Osteocyte (in vitro differentiated cells): ENCODE measurements at places on chromosomes 4 and X.

DNA sequence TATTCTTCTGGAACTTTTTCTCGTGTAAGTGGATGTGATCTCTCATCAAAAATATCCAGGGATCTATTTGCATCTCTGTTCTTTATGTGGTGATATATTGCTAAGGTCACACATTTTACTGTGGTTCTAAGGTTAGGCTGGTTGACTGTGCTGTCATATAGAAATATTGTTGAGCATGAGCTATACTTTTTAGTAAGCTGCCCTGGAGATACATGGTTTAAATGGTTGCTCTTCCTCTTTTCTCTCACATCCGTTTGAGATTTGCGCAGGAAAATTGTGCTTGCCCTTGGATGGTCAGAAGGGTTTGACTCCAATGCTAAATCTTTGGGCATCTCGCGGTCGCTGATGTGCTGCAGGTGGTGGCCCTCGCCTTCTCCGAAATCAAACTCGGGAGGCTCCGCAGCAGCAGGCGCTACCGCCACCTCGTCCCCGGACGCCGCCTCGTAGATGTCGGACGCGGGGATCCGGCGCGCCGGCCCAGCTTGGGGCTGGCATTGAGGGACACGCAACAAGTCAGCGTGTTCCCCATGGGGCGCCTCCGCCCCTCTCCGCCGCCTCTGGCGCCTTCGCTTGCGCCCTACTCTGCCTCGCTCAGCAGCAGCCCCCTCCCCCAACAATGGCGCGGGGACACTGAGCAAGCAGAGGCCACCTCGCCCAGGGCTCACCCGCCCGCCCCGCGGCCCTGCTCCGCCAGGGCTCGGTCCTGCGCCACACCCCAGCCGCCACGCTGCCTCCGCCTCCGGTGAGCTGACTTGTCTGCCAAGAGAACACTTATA is 154.5 kb downstream of the MSN start:
- DNase-seq = no peak
- H3K4me3 ChIP-seq = no peak overlapping the region
- H3K36me3 ChIP-seq = no peaks in the 10 kb centered on the region
- no peaks in the 10 kb centered on the region for H3K4me1 ChIP-seq

DNA sequence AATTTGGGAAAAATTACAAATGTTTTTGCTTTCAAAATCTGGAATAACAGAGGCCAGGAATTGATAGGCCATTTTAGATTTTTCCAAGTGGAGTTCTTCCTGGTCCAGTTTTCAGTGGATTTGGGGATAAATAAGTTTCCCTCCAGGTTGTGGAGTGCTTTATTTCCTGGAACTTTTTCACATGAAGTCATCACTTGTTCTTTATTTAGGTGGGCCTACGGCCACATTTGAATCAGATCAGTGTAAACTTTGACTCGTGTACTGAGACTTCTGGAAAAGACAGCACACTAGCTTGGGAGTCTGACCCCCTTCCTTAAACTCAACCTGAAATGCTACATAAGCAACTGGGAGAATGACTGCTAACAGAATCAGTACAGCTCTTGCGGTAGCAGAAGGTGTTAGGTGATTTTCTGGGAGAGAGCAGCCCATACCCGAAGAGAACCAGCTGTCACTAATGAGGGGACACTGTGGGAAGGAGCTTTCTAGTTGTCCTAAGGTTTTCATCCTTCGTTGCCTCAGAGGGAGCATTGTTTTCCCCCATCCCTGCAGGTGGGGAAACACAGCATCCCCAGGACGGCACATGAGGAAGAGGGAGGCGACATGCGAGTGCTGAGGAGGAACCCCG is 235.2 kb upstream of the FAT1 start:
- H3K27ac ChIP-seq = no peak overlapping the region
- H3K36me3 ChIP-seq = no peaks in the 10 kb centered on the region
- DNase-seq = no peak

- no peaks in the 10 kb centered on the region for H3K36me3 ChIP-seq
- H3K4me3 ChIP-seq = no peak overlapping the region
- no peaks in the 10 kb centered on the region for H3K27me3 ChIP-seq
- no peak for DNase-seq
- H3K4me1 ChIP-seq = peaks cover 31% of the 10 kb centered on the region
- peak overlapping the region; percentile 69 for H3K27ac ChIP-seq
These were observed 57.0 kb upstream of the GPR78 start for GRCh38 chr4:8523175-8523574.

DNA sequence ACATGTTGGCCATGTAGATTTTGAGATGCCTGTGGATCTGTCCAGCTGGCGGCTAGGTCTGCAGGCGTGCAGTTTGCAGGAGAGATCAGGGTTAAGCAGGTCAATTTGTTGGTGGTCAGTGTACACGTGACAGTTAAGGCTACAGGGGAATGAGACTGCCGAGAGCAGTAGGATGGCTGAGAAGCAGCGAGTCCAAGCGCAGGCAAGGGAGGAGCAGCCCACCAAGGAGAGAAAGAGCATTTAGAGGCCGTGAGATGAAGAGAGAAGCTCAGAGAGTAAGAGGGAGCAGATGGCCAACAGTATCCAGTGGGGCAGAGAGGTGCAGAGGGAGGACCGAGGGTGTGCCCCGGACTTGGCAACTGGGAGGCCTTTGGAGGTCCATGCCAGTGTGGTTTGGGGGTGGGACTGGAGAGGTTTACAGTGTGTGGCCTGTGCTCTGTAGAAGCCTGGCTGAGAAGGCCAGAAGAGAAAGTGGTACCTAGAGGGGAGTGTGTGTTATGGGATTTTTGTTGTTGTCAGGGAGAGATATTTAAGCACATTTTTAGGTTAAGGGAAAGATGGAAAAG is 18.4 kb downstream of the SNX25 start:
- H3K27me3 ChIP-seq = no peaks in the 10 kb centered on the region
- H3K27ac ChIP-seq = no peak overlapping the region

DNA sequence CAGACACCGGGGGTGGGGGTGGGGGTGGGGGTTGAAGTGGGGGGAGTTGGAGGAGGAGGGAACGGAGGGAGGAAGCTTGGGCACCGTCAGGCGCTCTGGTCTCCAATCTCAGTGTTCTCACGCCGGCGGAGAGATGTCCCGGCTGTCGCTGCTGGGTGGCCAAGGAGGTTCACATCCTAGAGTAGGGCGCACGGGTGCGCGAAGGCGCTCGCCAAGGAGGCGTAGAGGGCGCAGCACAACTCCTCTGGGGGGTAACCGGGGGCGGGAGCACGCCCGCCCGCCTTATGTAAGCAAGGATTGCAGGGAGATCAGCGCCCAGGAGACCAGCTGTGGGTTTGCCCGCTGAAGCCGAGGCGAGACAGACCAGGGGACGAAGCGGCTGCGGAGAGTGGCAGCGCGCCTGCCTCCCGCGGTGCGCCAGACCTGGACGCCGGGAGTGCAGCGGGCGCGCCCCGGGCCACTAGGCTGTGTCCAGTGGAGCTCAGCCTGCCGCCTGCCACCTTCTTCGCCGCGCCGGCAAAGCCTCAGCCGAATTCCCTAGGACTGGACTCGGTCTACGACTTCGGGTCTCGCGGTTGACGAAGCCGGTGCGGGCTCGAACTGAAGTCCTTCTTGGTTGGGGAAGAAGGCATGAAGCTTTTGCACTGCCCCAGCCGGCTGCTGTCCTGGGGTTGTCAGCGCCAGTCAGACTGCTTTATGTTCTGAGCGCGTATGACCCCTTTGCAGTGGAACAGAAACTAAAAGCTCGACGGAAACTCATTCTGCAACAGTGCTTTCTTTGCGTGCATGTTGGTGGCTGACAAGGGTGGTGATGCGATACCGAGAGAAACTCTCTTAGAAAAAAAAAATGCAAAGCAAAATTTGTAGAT is 707 bp upstream of the UNC5C start:
- peaks cover 68% of the 10 kb centered on the region for H3K27me3 ChIP-seq
- H3K27ac ChIP-seq = peak overlapping the region; percentile 29
- no peaks in the 10 kb centered on the region for H3K36me3 ChIP-seq
- no peak for DNase-seq
